B cell (primary cell): ENCODE measurements at places on chromosomes 1 and 21. TPM values are rescaled to one million over a fixed set of nuclear protein-coding genes. Genes with fewer than 3 reads are reported as not detected.

DNA sequence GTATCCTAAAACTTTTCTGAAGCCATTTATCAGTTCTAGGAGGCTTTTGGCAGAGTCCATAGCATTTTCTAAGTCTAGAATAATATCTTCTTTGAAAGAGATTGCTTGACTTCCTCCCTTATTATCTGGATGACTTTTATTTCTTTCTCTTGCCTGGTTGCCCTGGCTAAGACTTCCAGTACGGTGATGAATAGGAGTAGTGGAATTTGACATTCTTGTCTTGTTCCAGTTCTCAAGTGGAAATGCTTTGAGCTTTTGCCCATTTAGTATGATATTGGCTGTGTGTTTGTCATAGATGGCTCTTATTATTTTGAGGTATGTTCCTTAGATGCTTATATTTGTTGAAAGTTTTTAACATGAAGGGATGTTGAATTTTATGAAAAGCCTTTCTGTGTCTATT lies 1647.9 kb downstream of the PLA2G4A start:
- no peak overlapping the region for H3K27ac ChIP-seq
- H3K36me3 ChIP-seq, result no peaks in the 10 kb centered on the region
- H3K27me3 ChIP-seq, result no peaks in the 10 kb centered on the region
- no peaks in the 10 kb centered on the region for H3K4me1 ChIP-seq

- H3K27me3 ChIP-seq, result no peaks in the 10 kb centered on the region
- peaks cover 3% of the 10 kb centered on the region for H3K36me3 ChIP-seq
- H3K4me1 ChIP-seq, result no peaks in the 10 kb centered on the region
- H3K4me3 ChIP-seq, result no peak overlapping the region
- no peak for DNase-seq
- H3K27ac ChIP-seq, result no peak overlapping the region
These were observed 122.9 kb downstream of the EVI5 start for GRCh38 chr1:92662048-92662447.

DNA sequence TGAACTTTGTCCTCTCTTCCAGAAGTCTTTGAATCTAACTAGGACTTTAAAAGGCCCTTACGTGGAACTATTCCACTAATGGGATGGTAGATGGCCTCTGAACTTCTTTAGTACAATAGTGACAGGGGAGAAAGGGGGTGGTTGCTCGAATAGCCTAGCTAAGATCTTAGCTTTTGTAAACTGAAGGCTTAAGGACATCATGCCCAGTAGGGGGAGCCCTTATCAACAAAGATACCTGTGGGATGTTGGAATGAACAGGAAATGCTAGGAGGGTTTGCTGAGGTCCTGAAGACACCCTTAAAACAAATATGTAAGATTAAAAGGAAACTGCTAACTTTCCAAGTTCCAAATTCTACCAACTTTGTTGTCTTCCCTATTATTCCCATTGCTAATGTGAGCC lies 33.2 kb downstream of the NHLH2 start:
- no peaks in the 10 kb centered on the region for H3K4me1 ChIP-seq
- H3K4me3 ChIP-seq, result no peak overlapping the region
- H3K27ac ChIP-seq, result no peak overlapping the region
- DNase-seq, result peak; percentile 52
- H3K36me3 ChIP-seq, result no peaks in the 10 kb centered on the region

Gene LINGO4
- polyA plus RNA-seq, result not detected in 2 replicates

DNA sequence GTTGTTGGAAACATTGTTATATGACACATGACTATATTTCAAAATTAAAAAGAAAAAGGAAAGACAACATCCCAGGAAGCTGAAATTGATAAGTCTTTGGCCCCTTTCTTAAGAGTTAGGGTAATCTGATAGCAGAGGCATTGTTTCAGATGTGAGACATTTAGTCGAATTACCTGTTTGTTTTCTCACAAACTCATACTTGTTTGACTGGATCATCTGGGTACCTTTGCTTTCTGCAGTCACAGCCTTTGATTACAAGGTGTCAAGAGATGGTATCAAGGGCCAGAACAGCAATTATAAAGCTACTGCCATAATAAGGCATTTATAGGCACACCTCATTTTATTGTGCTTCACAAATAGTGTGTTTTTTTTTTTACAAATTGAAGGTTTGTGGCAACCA lies 136.3 kb downstream of the DUSP10 start:
- DNase-seq, result no peak
- no peaks in the 10 kb centered on the region for H3K27me3 ChIP-seq
- H3K4me3 ChIP-seq, result no peak overlapping the region
- H3K27ac ChIP-seq, result no peak overlapping the region
- H3K4me1 ChIP-seq, result no peaks in the 10 kb centered on the region
- no peaks in the 10 kb centered on the region for H3K36me3 ChIP-seq

Gene ODF2L
- polyA plus RNA-seq, result 13.0 and 15.9 TPM in 2 replicates
